ENCODE measurements at places on chromosomes 7 and 10.

DNA sequence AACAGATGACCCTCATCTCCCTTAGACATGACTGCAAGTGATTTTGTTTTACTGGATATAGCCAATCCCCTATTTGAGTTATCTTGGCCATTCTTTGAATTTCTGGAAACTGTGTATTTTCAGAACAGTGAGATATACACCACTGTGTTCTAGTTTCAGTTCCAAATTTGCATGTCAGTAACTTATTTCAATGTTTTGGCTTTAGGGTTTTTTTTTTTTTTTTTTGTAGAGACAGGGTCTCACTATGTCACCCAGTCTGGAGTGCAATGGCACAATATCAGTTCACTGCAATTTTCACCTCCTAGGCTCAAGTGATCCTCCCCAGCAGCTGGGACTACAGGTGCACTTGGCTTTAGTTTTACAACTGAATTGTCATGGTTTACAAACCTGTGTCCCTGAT lies 67.2 kb downstream of the ATAD1 start:
- no peak for DNase-seq

DNA sequence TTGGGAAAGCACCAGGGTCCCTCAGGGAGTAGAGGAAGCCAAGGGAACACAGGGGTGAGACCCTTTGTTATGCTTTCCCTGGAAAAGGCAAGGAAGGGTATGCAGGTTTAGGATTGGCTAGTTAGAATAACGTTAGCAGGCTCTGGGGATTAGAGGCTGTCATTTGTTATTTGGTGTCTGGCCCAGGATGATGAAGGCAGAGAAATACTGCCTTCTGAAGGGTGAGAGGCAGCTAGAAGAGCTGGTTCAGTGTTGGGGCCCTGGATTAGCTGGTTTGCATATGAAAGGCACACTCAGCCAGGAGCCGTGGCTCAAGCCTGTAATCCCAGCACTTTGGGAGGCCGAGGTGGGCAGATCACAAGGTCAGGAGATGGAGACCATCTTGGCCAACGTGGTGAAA lies 3.0 kb upstream of the PILRA start:
- DNase-seq, result no peak

DNA sequence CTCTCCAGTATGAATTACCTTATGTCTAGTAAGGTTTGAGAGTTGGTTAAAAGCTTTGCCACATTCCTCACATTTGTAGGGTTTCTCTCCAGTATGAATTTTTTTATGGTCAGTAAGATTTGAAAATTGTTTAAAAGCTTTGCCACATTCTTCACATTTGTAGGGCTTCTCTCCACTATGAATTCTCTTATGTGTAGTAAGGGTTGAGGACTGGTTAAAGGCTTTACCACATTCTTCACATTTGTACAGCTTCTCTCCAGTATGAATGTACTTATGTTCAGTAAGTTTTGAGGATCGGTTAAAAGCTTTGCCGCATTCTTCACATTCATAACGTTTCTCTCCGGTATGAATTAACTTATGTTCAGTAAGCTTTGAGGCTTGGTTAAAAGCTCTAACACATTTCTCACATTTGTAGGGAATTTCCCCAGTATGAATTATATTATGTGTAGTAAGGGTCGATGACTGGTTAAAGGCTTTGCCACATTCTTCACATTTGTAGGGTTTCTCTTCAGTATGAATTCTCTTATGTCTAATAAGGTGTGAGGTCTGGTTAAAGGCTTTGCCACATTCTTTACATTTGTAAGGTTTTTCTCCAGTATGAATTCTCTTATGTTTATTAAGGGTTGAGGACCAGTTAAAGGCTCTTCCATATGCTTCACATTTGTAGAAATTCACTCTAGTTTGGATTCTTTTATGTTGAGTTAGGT lies 12.2 kb downstream of the ZNF117 start:
- DNase-seq, result no peak

GRCh38 chr7:28621369-28621841 lies 209.1 kb downstream of the CREB5 start:
- DNase-seq, result no peak

GRCh38 chr10:76881477-76882220 lies 756.0 kb downstream of the KCNMA1 start:
- DNase-seq, result no peak

DNA sequence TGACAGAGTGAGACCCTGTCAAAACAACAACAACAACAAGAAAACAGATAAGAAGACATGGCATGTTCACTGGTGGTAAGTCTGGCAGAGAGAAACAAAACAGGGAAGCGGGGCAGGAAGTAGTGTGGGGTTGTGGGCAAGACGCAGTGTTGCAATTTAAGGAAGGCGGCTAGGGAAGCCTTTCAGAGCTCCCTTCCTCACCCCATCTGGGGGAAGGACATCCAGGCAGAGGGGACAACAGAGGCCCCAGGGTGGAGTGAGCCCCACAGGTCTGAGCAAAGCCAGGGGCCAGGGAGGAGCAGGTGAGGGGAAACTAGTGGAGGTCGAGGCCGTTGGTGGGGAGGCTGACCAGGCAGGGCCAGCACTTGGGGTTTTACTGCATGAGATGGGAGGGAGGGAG lies 16.8 kb downstream of the LAT2 start:
- peak; percentile 9 for DNase-seq

GRCh38 chr7:80611779-80612178 lies 26.7 kb upstream of the CD36 start:
- DNase-seq, result no peak

DNA sequence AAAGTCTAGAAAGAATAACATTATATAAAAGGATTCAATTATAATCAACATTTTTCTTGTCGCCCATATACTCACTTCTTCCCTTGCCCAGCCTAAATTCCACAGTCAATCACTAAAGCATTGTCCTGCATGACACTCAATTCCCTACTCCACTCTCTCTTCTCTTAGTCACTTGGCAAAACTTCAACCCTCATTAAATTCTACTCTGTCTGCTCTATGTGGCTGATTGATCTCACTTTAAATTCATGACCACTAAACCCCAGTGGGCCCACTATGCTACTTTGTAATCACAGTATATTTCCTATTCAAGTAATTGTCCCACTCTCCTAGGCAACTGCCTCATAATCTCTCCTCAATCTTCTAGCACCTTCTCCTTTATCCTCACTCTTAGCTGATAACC lies 54.1 kb downstream of the MTERF1 start:
- DNase-seq, result no peak

DNA sequence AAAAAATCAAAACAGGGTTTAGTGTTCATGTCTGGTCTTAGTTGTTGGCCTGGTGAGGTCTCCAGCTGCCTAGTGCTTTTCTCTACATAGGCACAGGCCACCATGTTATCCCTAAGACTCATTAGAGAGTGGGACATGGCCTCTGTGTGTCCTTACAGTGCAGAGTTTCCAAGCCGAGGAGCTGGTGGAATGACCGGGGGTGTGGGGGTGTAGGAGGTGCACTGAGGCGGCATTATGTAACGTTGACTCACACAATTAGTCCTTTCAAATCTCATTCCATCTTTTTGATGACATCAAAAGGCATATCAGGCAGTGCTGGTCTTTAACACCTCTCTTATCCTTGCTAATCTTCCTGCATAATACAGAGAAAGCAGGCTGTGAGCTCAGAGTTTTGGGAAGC lies 71.3 kb downstream of the MTPN start:
- no peak for DNase-seq

GRCh38 chr7:32648408-32649156 lies 153.3 kb downstream of the AVL9 start:
- DNase-seq, result no peak

DNA sequence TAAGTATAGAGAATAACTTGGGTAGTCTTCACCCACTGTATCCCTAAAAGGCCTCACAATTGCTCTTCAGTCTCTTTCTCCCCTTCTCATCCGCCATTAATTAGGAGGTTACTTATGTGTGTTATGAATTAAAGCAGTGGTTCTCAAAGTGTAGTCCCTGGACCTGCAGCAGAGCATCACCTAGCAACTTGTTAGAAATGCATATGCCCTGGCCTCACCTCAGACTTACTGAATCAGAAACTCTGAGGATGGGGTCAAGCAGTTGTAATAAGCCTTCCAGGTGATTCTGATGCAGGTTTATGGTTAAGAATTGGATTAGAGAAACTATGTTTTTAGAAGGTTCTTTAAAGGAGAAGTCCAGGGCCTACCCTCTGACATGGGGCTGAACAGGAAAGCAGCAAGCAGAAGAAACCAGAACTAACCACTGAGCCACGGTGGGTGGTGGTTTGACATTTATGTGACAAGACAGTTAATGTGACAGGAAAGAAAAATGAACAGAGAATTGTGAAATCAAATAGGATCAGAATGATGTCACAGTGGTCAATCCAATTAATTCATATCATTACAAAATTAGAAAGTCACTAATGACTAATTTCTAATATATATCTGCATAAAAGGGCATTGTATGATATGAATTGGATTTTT lies 37.6 kb downstream of the ENTPD1 start:
- DNase-seq, result peak; percentile 8

GRCh38 chr7:157853789-157854065 lies 516.9 kb downstream of the DNAJB6 start:
- no peak for DNase-seq

DNA sequence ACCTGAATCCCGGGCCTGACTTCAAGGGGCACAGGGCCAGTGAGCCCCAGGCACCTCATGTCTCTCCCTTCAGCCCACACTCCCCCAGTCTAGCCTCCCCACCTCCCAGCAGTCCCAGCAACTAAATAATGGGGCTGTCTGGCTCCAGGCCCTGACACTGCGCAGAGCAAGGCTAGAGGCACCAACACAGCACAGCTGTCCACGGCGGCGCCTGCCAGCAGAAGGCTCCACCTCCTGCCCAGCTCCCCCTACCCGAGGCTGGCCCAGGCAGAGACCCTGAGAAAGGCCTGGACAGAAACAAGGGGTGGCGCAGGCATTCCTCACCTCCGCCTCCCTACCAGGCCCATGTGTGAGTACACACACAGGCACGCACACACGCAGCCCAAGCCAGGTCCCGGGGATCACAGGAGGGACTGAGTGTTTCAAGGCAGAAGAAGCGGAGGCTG lies 6.1 kb downstream of the KCNH2 start:
- no peak for DNase-seq

- DNase-seq, result no peak
Observed at GRCh38 chr10:117972168-117972837, 74.4 kb downstream of the RAB11FIP2 start.

GRCh38 chr7:94250124-94250523 lies 144.6 kb upstream of the COL1A2 start:
- DNase-seq, result no peak

- no peak for DNase-seq
Observed at GRCh38 chr10:28903736-28904135, 226.4 kb downstream of the BAMBI start.

DNA sequence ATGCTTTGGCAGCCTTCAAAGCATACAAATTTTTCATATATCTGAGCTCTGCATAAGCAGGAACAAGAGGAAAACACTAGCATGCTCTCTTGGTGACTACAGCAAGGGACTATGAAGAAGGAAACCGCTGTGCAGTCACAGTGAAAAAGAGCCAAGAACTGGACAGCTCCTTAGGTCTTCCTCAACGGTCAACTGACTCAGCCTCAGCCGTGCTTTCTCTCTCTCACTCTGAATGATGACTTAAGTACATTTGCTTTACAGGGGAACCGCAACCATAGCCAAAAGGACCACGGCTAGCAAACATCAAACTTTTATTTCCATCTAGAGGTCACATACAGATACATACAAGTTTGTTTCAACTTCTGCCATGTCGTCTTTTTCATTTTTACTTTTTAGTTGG lies 69.9 kb downstream of the HYCC1 start:
- DNase-seq, result no peak

DNA sequence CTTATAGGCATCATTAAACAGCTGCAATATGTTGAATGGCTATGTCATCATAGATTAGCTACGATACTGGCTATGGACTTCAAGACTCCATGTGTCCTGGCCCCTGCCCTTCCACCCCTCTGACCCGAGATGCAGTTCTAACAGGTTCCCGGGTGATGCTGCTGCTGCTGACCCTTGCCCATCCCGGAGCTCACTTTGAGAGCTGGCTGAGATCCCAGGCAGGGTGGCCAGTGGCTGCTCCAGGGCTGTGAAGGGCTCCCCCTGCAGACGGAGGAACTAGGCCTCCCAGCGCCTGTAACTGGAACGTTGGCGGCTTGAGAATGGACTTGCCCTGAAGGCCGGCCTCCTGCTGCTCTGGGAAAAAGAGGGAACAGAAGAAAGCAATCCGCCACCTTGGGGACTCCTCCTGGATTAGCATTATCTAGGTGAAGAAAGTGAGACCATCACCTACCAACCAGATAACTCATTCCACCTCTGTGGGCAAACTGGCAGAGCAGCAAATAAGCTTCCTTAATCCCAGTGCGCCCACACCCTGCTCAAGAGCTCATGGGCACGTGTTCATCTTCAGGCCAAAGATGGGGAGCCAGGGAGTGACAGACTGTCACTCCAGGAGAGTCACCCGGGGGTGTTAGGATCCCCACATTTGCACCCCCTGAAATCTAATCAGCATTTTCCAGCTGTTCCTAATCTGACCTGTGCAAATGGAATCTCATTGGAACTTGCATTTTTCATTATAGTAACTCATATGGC lies 56.8 kb downstream of the PARP12 start:
- DNase-seq, result no peak

- DNase-seq, result peak; percentile 84
Observed at GRCh38 chr7:100088621-100089457, at the start of gene COPS6. Gene COPS6 (plus strand): TSS chr7:100088969. CDS start chr7:100088991, 22 bp downstream.

DNA sequence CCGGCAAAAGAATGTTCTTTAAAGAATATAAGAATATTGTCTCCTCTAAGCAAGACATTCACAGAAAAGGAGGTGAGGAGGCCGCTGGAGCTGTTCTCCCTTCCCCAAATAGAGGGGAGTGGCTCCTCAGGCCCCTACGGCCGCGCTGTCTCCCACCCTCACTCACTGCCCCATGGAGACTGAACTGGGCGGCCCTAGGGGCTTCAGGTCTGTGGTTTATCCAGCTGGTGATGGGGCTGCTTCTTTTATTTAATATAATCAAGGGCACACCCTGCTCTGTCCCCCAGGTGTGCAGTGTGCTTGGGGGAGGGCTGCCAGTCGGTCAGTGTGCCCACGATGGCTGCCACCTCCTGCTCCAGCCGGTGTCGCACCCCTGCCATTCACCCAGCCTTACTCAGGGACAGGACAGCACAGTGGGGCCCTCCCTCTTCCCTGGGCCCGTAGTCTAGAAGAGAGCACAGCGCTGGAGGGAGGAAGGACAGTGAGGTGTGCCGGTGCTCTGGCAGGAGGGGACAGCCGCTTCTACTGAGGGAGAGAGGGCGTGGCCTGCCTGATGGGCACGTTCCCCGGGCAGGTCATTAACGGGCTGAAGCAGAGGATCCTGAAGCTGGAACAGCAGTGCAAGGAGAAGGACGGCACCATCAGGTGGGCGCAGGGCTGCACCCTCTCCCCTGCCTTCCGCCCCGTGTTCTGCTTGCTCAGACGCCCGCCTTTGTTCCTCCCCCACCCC lies 23.4 kb downstream of the IQCE start:
- DNase-seq, result no peak

DNA sequence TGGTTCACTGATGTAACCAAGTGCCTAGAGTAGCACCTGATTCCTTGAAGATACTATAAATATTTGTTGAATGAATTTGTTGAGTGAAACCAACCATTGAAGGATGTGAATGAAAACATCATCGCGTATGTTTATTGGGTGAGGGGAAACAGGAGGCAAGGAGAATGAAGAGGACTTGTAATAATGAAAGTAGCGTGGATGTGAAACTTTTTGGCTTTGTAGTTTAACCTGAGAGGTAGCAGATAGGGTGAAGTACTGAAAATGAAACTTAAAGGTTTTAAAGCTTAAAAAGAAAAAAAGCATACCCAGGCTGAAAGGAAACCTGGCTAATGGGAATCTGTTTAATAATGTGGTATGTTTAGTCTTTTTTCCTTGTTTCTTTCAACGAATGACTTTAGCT lies 5.2 kb downstream of the CCNY start:
- no peak for DNase-seq

GRCh38 chr7:69418869-69419670 lies 179.2 kb upstream of the AUTS2 start:
- no peak for DNase-seq

Data from CD4-positive, alpha-beta T cell treated with Interleukin-15 for 4 hours (primary cell).